MCF 10A (cell line): ENCODE measurements at places on chromosomes 6 and 20.

GRCh38 chr6:131419702-131420101 is 153.3 kb upstream of the ARG1 start:
- no peak overlapping the region for H3K4me3 ChIP-seq
- H3K4me1 ChIP-seq: no peaks in the 10 kb centered on the region
- H3K27me3 ChIP-seq: no peaks in the 10 kb centered on the region
- no peak overlapping the region for H3K27ac ChIP-seq

DNA sequence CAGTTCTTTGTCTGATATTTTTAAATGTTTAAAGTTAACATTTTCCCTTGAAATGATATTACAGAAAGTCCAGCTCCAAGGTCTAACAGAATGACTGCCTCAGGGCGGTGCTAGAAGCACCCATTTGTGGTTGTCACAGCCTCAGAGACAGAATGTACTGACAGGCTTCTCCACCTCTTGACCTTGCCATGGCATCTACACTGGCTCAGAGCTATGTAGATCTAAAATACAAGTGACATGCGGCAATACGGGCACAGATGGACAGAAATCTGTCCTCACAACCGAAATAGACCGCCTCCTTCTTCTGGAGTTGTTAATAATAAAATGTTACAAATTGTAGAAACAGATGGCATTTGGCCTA is 167.2 kb upstream of the THEMIS start:
- no peak overlapping the region for H3K4me3 ChIP-seq
- H3K27me3 ChIP-seq: no peaks in the 10 kb centered on the region
- DNase-seq: no peak
- no peaks in the 10 kb centered on the region for H3K4me1 ChIP-seq
- H3K27ac ChIP-seq: no peak overlapping the region

- no peaks in the 10 kb centered on the region for H3K27me3 ChIP-seq
- DNase-seq: no peak
- H3K36me3 ChIP-seq: no peaks in the 10 kb centered on the region
- peaks cover 6% of the 10 kb centered on the region for H3K4me1 ChIP-seq
- no peak overlapping the region for H3K27ac ChIP-seq
- H3K4me3 ChIP-seq: no peak overlapping the region
Measured at GRCh38 chr6:22598339-22598738, 29.0 kb downstream of the HDGFL1 start.

GRCh38 chr20:13200767-13201500 is 20.1 kb upstream of the ISM1 start:
- H3K4me1 ChIP-seq: peaks cover 6% of the 10 kb centered on the region
- no peak overlapping the region for H3K4me3 ChIP-seq
- no peaks in the 10 kb centered on the region for H3K27me3 ChIP-seq
- H3K36me3 ChIP-seq: no peaks in the 10 kb centered on the region
- DNase-seq: no peak

GRCh38 chr6:51474022-51474975 is 613.1 kb downstream of the PKHD1 start:
- DNase-seq: peak; percentile 42
- no peaks in the 10 kb centered on the region for H3K27me3 ChIP-seq
- peak overlapping the region; percentile 46 for H3K27ac ChIP-seq
- no peak overlapping the region for H3K4me3 ChIP-seq
- peaks cover 15% of the 10 kb centered on the region for H3K4me1 ChIP-seq

GRCh38 chr6:137518386-137518983 is 24.3 kb upstream of the OLIG3 start:
- no peak overlapping the region for H3K27ac ChIP-seq
- H3K27me3 ChIP-seq: peaks cover 47% of the 10 kb centered on the region
- no peak overlapping the region for H3K4me3 ChIP-seq
- H3K4me1 ChIP-seq: peaks cover 5% of the 10 kb centered on the region
- no peak for DNase-seq

DNA sequence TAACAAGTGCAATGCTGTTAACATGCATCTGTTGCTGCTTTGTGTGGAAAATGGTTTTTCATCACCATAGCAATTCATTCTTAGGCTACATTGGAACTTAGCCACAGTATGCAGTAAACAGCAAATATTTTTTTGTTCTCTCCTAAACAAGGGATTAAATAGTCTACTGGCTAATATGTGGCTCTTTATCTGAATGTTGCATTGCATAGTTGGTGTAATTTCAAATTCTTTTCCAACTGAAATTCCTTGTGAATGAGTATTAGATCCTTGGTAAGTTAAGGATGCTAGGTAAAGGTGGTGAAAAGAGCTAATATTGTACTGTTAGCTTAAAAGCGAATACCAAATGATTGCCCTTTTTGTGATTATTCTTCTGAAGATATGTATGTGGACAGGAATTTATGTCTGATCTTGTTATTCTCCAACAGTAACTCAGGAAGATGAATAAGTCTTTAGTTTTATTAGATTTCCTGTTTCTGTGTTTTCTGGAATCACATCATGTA is 958 bp downstream of the MLIP start:
- H3K27me3 ChIP-seq: no peaks in the 10 kb centered on the region
- H3K4me1 ChIP-seq: peaks cover 19% of the 10 kb centered on the region
- H3K4me3 ChIP-seq: no peak overlapping the region
- no peaks in the 10 kb centered on the region for H3K36me3 ChIP-seq
